Fibroblast of lung (primary cell): ENCODE measurements at places on chromosomes 2 and 18. TPM values are rescaled to one million over a fixed set of nuclear protein-coding genes. Genes with fewer than 3 reads are reported as not detected.

Gene SOWAHC
- total RNA-seq = 7.1 and 10.3 TPM in 2 replicates

Gene NFU1
- total RNA-seq = 50.1 and 57.3 TPM in 2 replicates

DNA sequence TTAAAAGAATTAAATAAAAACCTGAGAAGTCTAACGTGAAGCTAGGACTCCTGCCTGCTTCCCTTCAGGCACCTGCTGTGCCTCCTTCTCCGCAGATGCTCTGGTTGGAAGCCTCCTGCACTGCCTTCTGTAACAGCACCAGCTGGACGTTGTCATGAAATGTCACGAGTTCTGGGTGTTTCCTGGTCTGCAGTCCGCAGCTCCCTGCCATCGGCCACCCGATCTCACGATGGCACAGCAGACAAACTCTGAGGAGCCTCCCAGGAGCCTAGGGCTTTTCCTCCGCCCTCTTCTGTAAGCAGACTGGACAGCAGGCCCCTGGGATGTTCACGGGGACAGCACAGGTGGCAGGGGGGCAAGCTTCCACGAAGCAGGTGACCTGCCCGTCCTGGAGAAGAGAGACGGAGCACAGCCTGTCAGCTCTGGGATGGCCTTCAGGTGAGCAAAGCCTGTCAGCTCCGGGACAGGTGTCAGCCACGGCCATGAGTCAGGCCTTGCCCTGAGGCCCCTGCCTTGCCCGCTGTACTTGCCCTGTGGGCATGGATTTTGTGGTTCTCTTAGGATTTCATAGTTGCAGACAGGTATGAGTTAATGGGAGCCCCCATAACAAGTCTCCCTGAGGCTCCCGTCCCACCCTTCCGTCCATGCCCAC lies 110.3 kb downstream of the PXDN start:
- DNase-seq = no peak

DNA sequence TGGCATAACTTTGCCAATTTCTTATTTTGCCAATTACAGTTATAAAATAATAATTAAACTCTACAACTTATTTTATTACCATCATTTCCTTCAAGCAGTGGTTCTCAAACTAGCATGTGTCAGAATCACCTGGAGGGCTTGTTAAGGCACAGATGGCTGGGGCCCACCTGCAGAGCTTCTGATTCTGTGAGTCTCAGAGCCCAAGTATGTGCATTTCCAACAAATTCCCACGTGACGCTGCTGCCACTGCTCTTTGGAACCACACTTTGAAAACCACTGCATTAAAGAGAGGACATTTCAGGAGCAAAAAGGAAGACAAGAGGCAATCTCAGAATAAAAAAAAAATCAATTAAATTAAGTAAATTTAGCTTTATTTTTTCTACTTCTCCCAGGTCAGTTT lies 94.0 kb upstream of the HNRNPA3 start:
- no peak for DNase-seq

DNA sequence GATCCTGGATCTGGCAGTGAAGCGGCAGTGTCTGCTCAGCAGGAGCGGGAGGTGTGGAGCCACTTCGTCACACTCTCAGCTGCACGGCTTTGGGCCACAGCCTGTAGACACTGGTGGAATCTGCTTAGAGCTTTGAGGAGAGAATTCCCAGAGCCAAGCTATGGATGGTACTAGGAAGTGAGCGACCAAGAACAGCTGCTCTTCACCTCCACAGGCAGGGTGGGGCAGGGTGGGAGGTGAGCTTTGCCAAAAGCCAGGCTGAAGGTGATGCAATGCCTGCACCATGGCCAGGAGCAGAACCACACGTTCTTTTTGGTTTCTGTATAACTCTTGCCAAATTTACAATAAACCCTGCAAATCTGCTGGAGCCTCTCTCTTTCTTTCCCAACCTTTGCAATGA lies 226.1 kb downstream of the ANKRD30B start:
- no peak for DNase-seq

GRCh38 chr18:41818381-41819355 lies 136.4 kb upstream of the PIK3C3 start:
- no peak for DNase-seq

GRCh38 chr18:26574958-26575864 lies 26.9 kb upstream of the KCTD1 start:
- peak; percentile 41 for DNase-seq

GRCh38 chr18:36496022-36496421 lies 198.5 kb downstream of the FHOD3 start:
- no peak for DNase-seq

DNA sequence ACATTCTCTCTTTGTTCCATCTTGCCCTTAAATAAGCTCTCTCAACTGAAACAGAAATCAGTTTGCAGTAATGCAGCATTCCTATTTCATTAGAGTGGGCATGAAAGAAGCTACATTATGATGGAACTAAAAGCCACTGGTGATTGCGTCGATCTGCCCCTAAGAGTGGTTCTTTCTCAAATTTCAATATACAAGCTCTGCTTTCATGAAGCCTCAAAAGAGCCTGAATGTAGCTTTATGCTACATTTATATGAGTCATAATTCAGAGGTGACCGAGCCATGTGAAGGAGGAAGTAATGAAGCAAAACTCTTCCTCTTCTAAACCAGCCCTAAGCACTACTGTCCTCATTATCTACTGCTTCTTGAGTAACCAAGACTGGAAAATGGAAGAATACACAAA lies 64.8 kb upstream of the CYTIP start:
- DNase-seq = no peak

DNA sequence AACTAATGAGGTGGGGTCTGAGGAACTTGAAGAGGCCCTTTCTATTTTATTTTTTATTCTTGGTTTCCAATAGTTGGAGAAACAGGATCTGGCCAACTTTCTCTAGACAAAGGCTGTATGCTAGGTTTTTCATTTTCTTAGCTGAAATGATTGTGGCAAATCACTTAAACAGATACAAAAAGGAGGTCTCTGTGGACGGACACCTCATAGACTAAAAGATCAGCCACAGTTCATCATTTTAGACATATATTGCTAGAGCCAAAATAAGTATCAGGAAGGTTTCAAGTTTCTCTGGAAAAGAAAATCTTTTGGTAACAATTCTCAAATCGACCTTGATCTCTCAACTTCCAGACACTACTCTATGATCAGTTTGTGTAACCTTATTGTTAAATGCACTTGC lies 224.5 kb upstream of the REV1 start:
- no peak for DNase-seq

DNA sequence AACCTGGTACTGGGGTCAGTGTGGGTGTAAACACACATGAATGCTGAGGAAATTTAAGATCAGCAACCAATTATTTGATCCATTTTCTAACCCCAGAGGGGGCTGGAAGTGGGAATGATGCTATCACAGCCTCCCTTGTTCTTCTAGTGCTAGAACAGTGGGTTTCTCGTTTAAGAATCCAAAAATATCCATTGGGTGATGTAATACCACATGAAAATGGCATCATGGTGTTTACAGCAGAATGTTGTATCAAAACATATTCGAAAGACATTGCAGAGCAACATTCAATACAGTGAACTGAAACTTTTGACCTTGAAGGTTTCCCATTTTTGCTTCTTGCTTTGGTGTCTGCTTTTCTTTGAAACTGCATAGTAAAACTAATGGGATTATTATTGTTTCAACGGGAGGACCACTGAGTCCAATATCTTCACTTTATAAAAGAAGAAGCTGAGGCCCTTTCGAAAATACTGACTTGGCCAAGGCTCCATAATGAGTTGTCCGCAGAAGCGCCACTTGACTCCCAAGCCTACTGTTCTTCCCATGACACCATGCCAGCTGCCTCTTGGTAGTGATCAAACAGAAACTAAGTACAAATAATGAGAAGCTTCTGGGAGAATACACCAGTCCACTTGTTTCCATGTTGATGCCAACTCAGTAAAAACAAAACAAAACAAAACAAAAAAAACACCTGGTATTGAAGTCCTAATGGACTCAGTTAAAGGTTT lies 106.1 kb downstream of the COLEC12 start:
- no peak for DNase-seq
